ENCODE measurements at places on chromosomes 1 and 21.

DNA sequence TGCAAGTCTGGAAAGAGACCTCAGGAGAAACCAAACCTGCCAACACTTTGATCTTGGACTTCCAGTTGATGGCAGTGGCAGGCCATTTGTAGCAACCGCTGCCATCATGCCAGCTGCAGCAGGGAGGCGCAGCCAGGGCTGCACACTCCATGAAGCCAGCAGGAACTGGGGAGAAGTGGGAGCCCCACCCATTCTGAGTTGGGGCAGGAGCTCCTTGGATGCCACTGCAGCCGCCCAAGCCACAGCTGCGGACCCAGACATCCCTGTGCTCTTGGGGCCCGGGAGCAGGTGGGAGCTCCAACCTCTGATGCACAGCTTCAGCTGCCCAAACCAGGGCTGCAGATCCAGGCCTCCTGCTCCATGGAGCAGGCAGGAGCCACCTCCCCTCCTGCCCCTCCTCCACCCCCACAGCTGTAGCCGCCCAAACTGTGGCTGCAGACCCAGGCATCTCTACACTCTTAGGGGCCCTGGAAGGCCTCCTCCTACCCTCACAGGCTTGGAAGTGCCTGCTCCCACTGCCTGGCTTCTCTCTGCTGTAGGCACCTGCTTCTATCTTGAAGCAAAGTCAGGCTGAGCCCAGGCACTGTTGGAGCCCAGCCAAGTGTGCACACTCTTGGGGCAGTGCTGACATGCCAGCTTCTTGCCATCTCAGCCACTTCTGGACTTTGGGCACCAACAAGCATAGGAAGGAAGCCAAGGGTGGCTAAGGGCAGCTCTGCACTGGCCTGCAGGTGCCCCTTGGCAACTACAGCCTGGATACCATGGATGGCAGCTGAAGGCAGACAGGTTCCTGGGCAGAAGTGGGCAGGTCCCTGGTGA, 20.0 kb upstream of the DISP1 start:
- DNase-seq, result no peak

DNA sequence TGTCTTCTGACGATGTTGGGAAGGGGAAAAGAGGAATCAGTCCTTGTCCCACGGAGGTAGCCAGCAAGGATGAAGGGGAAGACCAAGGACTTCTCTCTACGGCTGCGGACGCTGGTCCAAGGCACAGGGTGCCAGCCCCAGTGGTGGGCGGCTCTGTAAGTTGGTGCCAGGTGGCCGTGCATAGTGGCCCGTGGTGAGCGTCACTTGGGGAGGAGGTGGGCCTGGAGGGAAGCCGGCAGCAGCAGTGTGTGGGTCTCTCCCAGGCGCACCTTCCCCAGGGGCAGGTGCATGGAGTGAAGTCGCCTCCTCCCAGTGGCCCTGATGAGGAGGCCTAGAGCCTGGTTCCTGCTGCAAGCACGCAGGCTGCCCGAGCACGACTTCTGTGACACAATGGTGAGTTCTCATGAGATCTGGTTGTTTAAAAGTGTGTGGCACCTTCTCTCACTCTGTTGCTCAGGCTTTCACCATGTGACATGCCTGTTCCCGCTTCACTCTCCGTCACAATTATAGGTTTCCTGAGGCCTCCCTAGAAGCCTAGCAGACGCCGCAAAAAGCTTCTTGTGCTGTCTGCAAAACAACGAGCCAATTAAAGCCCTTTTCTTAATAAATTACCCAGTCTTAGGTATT, 43.6 kb upstream of the TIAM1 start:
- DNase-seq, result no peak

- DNase-seq, result no peak
Measured at GRCh38 chr1:15760520-15761211, 2.1 kb downstream of the FBLIM1 start.

DNA sequence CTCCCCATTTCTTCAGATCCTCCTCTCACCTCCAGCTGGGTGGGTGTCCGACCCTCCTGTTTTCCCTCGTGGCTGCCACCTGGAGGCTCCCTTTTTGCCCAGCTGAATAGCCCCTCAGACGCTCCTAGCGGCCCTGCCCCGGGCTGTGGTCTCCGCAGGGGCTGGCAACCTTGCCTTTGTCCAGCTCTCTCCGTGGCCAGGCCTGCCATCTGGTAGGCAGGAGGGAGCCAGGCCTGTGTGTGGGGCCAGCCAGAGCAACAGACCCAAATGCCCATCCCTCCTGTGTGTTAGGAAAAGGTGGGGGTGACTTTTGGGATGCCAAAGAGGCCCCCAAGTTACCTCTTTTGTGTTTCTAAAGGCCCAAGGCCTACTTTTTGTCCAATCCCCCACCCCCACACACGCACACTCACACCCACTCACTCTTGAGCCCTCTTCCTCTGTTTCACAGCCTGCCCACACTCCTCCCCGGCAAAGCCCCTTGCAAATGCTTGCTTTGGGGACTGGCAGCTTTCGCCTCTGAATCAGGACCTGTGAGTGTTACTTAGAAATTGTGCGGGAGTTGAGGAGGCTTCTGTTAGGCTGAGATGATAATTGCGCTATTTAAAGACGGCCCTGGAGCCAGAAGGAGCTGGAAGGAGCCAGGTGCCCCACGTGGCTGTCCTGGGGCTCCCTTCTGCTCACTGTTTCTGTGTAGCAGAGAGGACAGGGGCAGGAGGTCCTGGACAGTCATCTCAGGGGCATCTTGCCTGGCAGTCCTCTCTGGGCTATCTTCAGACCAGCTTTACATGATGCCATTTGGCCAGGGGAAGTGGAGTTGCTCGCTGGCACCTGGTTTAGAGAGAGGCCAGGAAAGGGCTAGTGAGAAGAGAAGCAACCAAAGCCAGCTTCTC, 9.1 kb downstream of the PPFIA4 start:
- DNase-seq, result no peak

GRCh38 chr1:14149431-14149830, 449.1 kb upstream of the KAZN start:
- DNase-seq, result peak; percentile 66

GRCh38 chr1:156428746-156429288, 59.8 kb downstream of the RHBG start:
- no peak for DNase-seq

- DNase-seq, result no peak
Measured at GRCh38 chr1:198015309-198015708, 98.1 kb downstream of the LHX9 start.

DNA sequence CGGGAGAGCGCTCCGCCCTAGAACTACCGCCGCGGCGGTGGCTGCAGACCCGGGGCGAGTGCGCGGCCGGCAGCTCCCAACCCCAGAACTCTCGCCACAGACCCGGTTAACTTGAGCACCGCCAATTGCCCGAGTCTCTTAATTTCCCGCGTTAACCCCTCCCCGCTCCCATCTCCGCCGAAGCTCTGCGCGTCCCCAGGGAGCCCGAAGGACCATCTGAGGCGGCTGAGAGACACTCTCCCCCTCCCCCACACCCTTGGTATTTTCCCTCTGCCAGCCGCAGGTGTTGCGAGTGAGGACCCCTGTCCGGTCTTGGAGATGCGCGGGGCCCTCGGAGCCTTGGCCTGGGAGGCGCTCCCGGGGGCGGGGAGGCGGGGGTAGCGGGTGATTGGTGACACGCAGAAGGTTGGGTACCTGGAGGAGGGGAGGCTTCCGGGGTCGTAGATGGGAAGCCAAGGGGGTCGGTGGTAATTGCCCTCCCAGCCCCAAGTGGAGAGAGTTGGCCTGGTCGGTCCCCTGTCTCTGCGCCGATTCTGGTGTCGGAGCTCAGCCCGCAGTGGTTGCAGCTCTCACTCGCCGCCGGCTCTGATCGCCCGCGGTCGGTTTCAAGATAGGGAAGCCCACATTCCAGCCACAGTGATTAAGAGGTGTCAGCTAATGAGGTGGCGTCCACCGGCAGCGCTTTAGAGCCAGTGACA, 858 bp upstream of the SUSD4 start:
- no peak for DNase-seq

DNA sequence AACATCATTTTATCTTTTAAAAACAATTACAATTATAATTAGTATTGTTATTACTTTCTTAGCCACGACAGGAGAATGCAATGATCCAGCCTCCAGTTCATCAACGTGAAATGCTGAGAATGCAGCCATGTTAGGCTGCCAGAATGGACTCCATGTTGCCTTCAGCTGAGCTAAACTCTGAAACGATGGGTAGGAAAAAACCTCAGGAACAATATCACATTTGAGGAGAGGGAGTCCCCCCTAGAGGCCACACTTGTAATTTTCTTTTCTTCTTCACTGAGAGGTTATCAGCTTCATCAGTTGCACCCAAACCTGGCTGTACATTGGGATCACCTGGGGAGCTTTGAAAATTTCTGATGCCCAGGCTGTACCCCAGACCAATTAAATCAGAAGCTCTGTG, 34.6 kb upstream of the DNAH14 start:
- peak; percentile 66 for DNase-seq

- no peak for DNase-seq
Measured at GRCh38 chr1:228017356-228018124, 10.7 kb downstream of the WNT3A start.

DNA sequence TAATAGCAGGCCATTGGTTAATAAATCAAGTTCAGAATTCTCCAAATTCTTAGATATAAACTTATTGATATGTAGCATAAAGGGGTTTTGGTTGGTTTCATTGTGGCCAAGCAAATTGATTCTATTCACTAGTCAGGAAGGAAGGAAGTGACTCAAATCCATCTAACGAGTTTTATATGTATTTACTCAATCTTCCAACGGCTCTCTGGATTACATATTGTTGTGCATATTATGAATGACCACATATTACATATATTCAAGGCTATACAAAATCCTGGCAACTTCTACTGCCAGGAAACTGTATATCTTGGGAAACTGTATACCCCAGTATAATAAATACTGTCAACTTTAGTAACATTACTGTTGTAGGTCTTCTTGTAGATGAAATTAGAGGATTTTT, 20.1 kb upstream of the PDE4B start:
- DNase-seq, result no peak

- DNase-seq, result no peak
Measured at GRCh38 chr1:3031401-3032221, 10.3 kb downstream of the ACTRT2 start.

DNA sequence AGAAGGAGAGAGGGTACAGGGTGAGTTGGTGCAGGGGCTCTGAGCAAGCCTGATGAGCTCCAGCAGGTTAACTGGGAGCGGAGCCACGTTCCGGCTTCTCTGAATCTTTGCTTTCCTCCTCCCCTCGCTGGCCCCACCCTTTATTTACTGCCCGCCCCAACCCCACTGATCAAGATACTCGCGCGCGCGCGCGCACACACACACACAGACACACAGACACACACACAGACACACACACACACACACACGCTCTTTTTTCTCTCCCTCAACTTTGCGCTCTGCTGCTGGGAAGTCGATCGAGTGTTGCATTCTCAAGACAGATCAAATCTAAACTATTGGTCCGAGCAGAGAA, at the start of gene GRIK1:
Gene GRIK1, minus strand, starts transcription at position 73 of the 352 bp plus-strand sequence.
- no peak for DNase-seq

GRCh38 chr1:23563755-23564374, 4.6 kb upstream of the ID3 start:
- DNase-seq, result no peak

DNA sequence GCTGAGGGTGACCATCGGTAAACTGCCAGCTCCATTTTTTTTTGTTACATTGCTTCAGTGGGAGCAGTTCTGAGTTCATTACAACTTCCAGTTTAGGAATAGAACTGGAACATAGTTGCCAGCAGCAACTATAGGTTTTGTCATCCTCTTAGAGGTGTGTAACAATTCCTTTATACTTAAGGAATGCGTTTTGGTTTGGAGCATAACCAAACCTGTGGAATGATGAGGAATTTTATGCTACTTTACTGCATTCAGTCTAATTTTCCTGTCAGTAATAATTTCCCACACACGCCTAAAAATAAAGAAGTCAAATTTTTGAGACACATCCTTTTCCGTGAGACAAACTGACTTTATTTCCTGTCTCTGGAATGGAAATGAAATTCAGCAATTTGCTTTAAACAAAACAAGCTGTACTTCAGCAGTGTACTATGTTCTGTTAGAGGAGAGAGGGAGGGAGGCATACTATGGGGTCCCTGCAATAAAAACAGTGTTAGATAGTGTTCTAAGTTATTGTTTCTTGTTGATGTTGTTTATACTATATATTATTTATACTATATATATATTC, 4.8 kb upstream of the AMPD1 start:
- DNase-seq, result no peak

DNA sequence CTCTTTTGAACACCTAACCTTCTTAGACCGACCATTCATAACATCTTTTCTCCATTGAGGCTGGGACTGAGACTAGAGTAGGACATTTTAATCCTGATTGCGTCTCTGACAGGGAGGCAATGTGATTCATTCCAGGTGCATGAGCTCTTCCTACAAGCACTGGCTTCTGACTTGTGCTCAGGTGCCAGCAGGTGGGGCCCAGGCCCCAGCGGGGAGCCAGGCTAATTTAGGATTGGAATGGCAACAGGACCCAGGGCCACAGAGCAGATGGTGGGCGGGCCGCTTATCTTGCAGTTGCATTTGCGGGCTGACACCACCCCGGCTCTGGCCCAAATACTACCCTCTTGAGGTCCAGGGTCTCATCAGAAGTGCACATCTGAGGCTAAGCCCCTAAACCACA, 4.1 kb downstream of the GPA33 start:
- no peak for DNase-seq

- DNase-seq, result no peak
Measured at GRCh38 chr1:11417162-11417561, 61.8 kb upstream of the DISP3 start.

GRCh38 chr1:48560116-48560515, 88.1 kb upstream of the SPATA6 start:
- no peak for DNase-seq

DNA sequence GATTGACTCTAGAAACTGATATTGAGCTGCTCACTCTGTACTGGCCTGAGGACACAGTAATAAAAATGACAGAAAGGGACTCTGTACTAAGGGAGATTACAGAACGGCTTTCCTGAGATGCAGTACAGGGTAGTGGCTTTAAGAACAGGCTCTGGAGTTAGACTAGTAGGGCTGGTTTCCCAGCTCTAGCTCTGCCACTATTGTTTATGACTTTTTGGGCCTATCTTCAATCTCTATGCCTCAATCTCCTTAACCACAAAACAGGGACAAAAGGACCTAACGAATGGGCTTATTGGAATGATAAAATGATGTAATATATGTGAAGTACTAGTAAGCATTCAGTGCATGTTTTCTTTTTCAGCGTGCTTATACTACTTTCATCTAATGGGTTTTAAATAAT, 1.4 kb downstream of the DEPDC1 start:
- no peak for DNase-seq

Data from esophagus muscularis mucosa (tissue), 4 donors.